AG09309 (cell line): ENCODE measurements at places on chromosomes 4 and X.

- peak; percentile 40 for DNase-seq
Measured at GRCh38 chr4:137125011-137125410, 407.3 kb downstream of the PCDH18 start.

DNA sequence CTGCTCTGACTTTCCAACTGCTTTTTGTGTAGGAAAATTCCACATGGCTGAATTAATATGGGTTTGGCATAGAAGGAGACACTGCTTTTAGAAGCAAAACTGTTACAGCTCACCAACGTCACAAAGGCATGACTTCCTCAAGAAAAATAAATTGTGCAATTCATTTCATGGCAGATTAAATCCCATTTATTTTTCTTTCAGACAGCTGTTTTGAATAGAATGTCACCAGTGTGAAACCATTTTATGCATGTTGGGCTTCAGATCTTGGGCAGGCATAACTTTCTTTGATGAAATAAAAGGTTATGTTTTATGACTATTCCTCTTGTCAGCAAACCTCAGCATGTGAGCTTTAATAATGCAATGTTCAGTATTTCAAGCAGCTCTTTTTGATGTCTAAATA lies 542.8 kb downstream of the GALNTL6 start:
- DNase-seq = no peak

DNA sequence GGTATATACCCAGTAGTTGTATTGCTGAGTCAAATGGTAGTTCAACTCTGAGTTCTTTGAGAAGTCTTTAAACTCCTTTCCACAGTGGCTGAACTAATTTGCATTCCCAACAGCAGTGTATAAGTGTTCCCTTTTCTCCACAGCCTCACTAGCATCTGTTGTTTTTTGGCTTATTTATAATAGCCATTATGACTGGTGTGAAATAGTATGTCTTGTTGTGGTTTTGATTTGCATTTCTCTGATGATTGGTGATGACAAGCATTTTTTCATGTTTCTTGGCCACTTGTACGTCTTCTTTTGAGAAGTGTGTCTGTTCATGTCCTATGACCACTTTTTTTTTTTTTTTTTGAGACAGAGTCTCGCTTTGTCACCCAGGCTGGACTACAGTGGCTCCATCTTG lies 30.5 kb downstream of the GPR50 start:
- DNase-seq = no peak

DNA sequence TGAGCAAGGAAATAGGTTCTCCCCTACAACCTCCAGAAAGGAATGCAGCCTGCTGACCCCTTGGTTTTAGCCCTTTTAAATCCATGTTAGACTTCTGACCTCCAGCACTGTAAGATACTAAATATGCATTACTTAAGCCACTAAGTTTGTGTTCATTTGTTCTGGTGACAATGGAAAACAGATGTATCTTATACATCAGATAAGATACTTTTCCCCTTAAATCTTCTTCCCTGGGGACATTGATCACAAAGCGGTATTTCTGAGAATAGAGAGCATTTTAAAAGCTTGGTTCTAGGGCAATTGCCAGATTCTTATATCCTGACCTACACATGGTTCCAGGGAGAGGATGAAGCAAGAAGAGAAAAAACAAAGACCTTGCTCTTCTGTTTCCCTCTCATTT lies 6.5 kb upstream of the TMEM184C start:
- no peak for DNase-seq

DNA sequence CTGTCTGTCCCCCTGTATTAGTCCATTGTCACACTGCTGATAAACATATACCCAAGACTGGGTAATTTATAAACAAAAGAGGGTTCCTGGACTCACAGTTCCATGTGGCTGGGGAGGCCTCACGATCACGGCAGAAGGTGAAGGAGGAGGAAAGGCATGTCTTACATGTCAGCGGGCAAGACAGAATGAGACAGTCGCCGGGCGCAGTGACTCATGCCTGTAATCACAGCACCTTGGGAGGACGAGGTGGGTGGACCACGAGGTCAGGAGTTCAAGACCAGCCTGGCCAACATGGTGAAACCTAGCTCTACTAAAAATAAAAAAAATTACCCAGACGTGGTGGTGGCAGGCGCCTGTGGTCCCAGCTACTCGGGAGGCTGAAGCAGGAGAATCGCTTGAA lies 24.7 kb downstream of the IL3RA start:
- no peak for DNase-seq

GRCh38 chr4:17721496-17722355 lies 59.7 kb downstream of the FAM184B start:
- DNase-seq = peak; percentile 13

DNA sequence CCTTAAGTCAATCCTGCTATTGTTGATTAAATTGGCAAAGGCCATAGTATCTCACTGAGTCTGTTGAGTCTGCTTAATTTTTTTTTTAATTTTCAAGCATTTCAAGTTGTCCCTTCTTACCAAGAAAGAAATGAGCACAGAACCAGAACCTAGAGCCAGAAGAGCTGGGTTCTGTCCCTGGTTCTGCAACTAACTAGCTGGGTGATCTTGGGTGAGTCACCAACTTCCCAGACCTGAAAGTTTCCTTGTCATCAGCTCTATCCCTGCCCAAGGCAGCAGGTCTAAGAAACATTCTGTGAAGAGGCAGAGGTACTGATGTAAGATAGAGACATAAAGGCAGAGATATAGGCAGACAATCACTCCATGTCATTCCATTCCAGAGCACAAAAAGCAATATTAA lies 17.3 kb downstream of the TEC start:
- no peak for DNase-seq

DNA sequence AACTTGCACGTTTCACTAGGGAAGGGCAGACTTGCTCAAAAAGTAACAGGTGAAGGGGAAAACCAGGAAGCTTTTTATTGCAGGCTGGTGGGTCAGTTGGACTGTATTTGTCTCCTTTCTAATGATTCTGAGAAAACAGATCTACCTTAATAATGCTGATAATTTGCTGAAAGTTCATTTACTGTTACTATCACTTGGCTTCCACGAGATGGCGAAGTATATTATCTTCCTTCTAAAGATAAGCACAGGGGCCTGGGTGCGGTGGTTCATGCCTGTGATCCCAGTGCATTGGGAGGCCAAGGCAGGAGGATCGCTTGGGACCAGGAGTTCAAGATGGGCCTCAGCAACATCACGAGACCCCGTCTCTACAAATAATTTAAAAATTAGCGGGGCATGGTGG lies 16.4 kb downstream of the CCKAR start:
- no peak for DNase-seq

DNA sequence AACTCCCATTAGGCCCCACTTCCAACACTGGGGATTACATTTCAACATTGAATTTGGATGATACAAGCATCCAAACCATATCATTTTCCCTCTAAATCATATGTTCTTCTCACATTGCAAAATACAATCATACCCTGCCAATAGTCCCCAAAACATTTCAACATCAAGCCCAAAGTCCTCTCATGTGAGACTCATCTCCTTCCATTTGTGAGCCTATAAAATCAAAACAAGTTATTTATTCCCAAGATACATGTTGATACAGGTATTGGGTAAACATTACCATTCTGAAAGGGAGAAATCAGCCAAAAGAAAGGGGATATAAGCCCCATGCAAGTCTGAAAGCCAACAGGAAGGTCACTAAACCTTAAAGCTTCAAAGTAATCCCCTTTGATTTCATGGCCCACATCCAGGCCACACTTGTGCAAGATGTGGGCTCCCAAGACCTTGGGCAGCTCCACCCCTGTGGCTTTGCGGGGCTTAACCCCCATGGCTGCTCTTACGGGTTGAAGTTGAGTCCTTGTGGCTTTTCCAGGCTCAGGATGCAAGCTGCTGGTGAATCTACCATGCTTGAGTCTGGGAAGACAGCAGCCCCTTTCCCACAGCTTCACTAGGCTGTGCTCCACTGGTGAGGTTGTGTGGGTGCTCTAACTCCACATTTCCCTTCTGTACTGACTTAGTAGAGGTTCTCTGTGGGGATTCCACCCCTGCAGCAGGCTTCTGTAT lies 40.6 kb upstream of the SERTM2 start:
- no peak for DNase-seq

DNA sequence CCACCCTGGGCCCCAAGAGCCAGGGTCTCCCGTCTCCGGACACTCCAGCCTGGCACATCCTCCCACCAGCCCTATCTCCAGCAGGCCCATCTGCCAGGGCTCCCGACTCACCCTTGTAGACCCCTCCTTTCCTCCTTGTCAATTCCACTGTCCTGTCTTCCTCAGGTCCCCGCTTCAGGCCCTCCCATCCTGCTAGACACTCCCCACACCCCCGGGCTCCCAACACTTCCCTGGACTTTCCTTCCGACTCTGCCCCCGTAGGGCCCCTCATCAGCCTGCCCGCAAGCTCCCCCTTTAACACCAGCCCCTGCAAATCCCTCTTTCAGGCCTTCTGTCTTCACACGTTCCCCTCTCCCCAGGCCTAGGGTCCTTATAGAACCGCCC lies 1.1 kb downstream of the PRAF2 start:
- DNase-seq = no peak

DNA sequence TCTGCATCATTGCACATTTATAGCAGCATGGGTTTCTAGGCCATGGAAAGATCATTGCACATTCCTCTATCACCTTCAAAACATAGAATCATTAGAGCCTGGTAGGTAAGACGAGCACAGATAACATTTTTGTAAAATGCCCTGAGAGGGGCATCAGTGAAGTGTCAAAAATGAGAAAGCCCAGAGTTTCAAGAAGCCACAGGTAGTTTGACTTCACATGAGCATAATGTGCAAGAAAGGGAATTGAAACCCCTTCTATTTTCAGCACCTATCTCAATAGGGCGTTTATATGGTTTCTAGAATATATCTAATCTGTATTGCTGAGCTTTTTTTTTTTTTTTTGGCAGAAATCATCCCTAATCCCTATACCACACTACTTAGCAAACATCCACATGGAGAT lies 2441.7 kb downstream of the ARAP2 start:
- DNase-seq = no peak

GRCh38 chr4:112327965-112328733 lies 31.0 kb downstream of the ALPK1 start:
- no peak for DNase-seq

GRCh38 chr4:173191623-173192041 lies 23.0 kb downstream of the GALNT7 start:
- no peak for DNase-seq

GRCh38 chr4:154720123-154720522 lies 23.7 kb upstream of the LRAT start:
- DNase-seq = no peak

DNA sequence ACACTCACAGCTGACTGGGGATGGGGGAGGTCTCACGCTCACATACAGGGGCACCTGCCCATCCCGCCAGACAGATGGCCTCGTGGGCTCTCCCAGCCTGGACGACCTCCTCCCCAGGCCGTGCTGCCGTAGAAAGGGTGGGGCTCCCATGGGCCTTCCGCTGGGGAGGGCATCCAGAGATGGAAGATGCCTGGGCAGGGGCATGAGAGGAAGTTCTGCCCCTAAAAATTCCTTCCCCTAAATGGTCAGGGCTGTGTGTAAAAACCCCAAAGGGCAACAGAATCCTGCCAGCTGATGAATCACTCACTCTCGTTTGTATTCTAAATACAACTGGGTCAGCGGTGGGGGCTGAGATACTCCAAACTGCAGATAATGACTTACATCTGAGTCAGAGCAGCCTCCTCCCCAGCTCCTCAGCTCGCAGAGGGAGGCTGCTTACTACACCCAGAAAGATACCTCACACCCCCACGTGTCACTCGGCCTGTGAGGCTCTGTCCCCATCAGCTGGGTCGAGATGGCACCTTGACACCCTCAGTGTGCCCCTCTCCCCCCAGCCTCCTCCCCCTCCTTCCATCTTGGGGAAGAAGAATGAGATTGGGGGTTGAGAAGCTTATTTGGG lies 10.1 kb downstream of the WDR1 start:
- peak; percentile 86 for DNase-seq

DNA sequence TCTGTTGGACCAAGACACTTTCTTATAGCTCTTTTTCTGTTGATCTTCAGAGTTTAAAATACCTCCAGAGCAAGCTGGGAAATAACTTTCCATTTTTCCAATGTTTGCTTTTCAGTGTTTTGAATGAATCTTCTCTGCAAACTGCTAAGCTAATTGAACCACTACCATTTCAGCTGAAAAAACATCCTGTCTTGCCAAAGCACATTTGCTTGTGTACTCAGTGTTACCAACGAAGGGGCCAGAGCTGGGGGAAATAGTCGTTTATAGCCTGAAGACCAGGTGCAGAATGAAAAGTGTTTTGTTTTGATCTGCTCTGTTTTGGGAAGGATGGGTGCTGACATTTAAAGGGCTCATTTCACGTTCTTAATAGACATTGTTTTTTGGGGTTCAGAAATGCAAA lies 88.4 kb upstream of the CLNK start:
- DNase-seq = no peak

DNA sequence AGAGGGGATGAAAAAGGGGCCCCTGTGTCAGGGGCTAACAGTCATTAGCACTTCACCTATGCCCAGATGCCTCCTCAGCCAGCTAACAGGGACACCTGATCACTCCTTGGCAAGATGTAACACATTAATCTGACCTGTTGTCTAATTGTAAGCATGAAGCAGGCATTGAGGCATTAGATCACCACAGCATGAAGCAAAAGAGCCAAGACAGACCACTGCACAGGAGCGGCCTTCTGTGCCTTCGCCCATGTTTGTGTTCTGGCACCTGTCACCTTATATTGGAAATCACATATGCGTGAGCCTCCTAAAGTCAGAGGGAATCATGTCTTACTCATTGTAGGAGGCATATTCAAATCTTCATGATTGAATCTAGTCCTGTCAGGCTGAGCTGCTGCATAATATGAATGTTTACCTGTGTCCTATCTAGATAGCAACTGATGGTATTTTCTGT lies 48.4 kb downstream of the PTTG2 start:
- DNase-seq = no peak

DNA sequence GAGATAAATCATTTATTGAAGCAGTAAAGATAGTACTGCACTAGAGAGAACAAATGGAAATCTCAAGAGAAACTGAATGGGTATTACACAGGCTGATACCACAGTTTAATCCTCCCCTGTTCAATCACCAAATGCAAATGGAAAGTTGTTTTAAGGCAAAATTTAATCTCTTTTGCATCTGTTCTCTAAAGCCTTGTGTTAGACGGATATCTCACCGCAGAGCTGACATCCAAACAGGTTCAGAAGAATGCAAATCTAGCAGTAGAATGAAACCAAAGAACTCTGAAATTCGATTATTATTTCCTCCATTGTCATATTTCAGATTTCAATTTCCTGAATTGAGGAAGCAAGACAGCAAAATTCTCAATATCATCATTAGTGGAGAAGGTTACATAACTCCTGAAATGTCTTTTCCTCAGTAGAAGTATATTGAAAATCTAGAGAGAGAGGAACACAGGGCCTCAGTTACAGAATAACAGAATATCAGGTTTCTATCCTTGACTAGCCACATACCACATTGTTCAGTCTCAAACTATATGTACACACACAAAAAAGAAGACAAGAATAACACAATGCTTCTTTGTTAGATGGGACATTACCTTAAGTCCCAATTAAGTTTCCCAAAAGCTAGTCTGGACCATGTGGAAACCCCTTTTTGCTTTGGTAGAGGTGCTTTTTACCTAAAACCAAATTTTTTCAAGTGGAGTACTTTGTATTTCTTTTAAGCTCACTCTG lies 94.1 kb upstream of the BANK1 start:
- no peak for DNase-seq

- DNase-seq = no peak
Measured at GRCh38 chr4:39522068-39522467, 5.2 kb downstream of the UGDH start.
